ENCODE measurements at places on chromosomes 4 and X.

GRCh38 chrX:38974542-38974941 is 173.3 kb downstream of the MID1IP1 start:
- no peak for DNase-seq

- DNase-seq: no peak
These were observed 466.0 kb downstream of the DMD start for GRCh38 chrX:32745323-32745722.

GRCh38 chr4:184324939-184325477 is 107.3 kb upstream of the ENPP6 start:
- no peak for DNase-seq

DNA sequence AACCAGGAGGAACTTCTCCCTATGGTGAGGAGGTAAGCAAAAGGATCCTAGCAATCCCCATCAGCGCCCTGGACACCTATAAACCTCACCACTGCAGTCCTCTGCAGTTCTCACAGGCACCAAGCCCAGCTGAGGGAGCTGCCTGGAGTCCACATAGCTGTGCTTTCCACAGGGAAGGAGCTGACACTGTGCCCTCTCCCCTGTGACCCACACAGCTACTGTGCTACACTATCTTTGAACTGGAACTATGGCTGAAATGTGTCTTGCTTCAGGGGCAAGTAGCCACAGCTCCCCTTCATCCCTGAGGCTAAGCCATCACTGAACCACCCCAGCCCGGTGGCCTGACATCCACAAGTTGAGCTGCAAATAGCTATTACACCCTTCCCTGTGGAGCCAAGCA is 208.5 kb upstream of the RPL34 start:
- DNase-seq: no peak

GRCh38 chr4:79467246-79467932 is 59.4 kb upstream of the GK2 start:
- no peak for DNase-seq

GRCh38 chr4:76806346-76806745 is 91.6 kb downstream of the SOWAHB start:
- no peak for DNase-seq

DNA sequence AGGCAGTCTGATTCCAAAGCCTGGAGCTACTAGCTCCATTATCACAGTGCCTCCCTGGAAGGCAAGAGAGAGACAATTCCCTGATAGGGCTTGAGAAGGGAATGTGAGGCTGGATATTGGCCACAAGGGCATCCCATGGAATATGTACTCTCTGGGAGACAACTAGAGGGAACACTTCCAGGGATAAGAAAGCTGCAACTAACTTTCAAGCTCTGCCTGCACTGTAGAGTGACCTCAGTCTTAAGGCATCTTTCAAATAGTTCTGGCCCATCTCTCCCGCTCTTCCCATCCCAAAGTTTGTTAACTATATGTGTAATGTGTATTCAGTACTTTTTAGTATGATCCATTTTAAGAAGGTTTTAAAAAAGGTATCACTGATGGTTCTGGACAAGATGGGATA is 13.1 kb upstream of the RNF212 start:
- no peak for DNase-seq

GRCh38 chr4:118968005-118968404 is 79.4 kb downstream of the SYNPO2 start:
- DNase-seq: no peak

- DNase-seq: no peak
These were observed 55.0 kb downstream of the PRPS1 start for GRCh38 chrX:107683124-107683895.

GRCh38 chr4:15717086-15717485 is 14.2 kb downstream of the BST1 start:
- DNase-seq: no peak

DNA sequence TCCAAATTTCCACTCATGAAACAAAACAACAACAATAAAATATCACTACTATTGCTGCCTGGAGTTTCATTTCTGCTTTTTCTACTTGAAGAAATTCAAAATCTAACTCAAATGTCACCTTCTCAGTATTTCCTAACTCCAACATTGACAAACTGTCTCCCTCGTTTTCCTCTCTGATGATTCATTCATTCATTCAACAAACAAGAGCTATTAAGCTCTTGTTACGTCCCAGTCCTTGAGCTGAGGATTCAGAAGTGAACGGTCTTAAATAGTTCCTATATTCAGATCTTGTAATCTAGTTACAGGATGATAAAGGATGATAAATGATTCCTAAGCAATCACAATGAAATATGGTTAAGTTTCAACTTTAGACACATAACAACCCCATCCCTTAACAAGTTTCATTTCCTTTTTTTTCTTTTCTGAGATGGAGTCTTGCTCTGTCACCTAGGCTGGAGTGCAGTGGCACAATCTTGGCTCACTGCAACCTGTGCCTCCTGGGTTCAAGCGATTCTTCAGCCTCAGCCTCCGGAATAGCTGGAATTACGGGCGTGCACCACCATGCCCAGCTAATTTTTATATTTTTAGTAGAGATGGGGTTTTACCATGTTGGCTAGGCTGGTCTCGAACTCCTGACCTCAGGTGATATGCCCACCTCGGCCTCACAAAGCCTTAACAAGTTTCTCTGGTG is 1.7 kb downstream of the SLC9B2 start:
- DNase-seq: no peak

GRCh38 chr4:168708108-168708507 is 211.3 kb downstream of the PALLD start:
- no peak for DNase-seq

DNA sequence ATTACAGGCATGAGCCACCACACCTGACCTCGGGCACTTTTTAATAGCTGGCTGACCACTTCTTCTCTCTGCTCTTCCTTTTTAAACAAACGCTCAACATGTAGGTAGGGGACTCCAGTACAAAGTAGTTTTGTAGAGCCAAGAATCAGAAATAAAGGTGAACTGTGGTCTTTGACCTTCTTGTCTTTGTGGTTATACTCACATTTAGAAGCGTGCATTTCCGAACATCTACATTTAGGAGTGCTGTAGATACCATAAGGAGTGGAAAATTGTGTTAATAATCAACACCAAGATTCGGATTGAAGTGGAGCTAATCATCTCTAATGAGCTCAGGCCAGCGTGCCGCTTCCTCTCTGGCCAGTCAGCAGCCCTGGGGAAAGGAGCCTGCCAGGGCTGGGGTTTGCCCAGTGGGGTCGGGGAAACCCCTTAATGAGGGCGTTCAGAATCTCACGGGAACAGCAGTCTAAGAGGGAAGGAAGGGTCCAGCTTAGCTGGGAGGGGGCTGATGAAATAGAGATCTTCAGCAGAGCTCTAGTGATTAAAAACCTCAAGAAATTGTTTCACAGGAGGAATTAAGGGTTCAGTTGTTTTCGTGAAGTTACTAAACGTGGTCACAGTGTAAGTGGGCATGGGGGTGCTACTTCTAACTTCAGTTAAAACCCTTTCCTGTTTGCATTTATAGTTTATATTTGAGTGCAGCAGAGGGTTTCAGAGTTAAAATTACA is 81.2 kb downstream of the GAB1 start:
- no peak for DNase-seq

- DNase-seq: no peak
These were observed 324.3 kb upstream of the SLIT2 start for GRCh38 chr4:19927381-19927780.

DNA sequence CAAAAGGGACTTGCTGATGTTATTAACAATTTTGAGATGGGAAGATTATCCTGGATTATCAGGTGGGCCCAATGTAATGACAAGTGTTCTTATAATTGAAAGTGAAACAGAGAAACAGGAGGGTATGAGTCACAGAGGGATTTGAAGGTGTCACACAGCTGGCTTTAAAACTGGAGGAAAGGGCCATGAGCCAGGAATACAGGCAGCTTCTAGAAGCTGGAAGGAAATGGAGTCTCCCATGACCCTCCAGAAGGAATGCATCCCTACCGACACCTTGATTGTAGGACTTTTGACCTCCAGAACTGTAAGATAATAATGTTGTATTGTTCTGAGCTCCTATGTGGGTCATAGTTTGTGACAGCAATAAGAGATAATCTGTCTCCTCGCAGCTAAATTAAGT is 98.0 kb upstream of the STIM2 start:
- no peak for DNase-seq

- no peak for DNase-seq
These were observed 411.5 kb upstream of the FTHL17 start for GRCh38 chrX:31483336-31483735.

DNA sequence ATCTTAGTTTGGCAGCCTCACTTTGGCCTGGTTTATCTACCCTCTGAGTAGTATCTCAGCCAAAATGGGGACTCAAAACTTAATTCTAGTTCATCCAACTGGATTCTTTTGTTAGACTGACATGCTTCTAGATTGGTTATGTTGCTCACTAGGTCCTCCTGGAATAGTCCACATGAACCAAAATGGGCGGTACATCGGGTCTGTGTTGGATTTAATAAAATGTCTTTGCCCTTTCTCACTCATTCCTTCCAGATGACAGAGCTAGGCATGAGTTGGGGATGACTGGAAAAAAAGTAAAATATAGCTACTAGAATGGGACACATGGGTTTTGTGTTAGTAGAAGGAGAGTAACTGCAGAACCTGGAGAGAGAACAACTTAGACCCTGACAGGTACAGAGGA is 247.9 kb downstream of the CCSER1 start:
- no peak for DNase-seq

GRCh38 chr4:39613093-39613656 is 25.5 kb downstream of the SMIM14 start:
- no peak for DNase-seq

- no peak for DNase-seq
These were observed 231.9 kb upstream of the CTSO start for GRCh38 chr4:156185514-156186055.

GRCh38 chrX:133350751-133351150 is 64.5 kb downstream of the GPC4 start:
- DNase-seq: no peak

All from activated CD4-positive, CD25-positive, alpha-beta regulatory T cell (primary cell).